ENCODE measurements at places on chromosomes 16 and 17. TPM values are rescaled to one million over a fixed set of nuclear protein-coding genes. Genes with fewer than 3 reads are reported as not detected.

Gene LGALS9
- 34.3 TPM for total RNA-seq

Gene TSPAN10
- not detected for total RNA-seq

Gene KRTAP3-3
- not detected for total RNA-seq

Gene MT1E
- 456 TPM for total RNA-seq

Gene HSF4
- 64.9 TPM for total RNA-seq

Gene MYH8
- total RNA-seq = not detected

Gene PMP22
- 199 TPM for total RNA-seq

Gene PRSS22
- not detected for total RNA-seq

Gene SLFN14
- not detected for total RNA-seq

DNA sequence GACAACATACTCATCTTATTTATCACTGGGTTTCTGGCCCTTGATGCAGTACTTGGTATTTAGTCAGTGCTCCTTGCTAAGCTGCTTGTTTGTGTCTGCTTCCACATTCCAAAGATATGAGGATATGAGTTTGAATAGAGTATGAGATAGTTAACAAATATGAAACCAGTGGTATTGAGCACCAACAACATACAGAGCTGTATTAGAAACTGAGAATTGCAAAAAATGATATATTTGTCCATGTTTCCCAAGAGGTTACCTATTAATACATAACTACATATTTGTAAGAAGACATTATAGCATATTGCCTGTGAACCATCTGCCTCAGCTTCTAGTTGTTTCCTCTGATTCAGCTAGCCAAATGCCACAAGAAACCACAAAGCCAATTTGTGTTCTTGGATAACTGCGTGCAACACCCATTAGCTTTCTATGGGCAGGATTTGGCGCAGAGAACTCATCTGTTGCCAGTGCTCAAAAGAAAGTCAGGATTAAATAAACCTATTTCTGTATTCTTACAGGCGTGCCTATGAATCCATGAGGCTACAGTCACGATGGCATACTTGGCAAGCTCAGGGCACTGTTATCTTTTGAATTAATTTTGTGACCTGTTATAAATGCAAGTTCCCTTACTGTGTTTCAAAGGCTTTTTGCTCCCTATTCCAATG is 194.4 kb downstream of the MAP2K6 start:
- peak; percentile 67 for DNase-seq

- DNase-seq = no peak
Measured at GRCh38 chr17:10309003-10309974, 63.5 kb downstream of the MYH13 start.

DNA sequence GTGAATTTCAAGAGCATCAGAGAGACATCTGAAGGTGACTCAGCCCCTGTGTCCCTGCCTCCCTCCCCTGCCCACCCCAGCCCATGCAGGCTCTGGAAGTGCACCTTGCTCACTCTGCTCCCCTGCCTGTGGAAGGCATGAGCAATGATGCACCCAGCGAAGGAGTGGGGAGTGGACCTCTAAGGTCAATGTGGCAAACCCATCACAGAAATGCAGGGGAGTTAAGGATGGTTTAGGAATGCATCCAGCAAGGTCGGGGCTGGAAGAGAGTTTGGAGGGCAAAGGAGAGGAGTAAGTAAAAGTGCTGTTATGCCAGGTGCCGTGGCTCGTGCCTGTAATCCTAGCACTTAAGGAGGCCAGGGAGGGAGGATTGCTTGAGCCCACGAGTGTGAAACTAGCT is 61.9 kb downstream of the CYB5B start:
- DNase-seq = no peak

DNA sequence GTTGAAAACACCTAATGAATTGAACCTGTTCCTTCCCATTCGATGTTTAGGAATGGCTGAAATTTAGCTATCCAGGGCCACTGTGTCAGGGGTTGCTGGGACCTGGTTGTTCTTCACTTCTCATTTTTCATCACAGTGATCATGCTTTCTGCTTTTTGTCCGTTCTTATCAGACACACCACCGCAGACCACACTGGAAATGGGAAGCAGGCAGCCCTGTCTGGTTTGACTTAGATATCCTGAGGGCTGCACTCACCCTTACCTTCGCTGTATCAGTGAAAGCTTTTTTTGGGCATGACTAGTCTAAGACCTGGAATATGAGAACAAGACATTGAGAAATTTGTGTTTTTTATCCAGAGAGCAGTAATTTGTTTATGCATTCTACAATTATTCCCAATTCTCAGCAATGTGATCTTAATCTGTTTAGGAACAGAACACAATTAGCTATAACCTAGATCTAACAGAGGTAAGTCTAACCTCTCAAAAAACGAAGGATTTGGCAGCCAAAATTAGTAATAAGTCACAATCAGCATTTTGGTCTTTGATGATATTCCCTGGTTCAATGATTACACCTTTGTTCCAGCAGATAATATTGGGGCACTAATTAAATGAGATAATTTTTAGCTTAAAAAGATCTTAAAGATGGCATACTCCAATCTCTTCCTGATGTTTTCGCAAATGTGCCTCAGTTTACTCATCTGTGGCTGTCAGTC is 126.0 kb upstream of the GOT2 start:
- no peak for DNase-seq

DNA sequence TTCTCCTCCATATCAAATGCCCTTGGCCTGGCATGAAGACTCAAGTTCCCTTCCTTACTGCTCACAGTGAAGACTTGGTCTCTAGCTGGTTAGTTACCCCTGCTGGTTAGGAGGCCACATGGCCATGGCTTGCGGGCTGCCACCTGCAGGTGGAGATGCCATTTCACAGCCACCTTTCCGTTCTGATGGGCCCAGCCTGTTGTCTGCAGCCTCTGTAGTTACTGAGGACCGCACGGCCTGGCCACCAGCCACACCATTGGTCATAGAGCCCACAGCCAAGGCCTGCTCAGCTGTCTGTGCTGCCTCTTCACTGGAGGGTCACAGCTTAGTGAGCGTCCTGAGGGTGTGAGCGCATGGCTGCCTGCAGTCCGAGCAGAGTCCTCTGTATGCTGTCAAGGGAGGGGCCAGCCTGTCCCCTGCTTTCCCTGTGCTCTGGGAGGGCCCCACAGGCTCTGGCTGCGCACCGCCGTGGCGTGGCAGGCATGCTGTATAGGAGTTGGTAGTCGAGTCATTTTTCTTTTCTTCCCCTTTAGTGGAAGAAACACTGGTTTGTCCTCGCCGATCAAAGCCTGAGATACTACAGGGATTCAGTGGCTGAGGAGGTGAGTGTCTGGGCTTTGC is 59.2 kb downstream of the PLD6 start:
- DNase-seq = no peak

DNA sequence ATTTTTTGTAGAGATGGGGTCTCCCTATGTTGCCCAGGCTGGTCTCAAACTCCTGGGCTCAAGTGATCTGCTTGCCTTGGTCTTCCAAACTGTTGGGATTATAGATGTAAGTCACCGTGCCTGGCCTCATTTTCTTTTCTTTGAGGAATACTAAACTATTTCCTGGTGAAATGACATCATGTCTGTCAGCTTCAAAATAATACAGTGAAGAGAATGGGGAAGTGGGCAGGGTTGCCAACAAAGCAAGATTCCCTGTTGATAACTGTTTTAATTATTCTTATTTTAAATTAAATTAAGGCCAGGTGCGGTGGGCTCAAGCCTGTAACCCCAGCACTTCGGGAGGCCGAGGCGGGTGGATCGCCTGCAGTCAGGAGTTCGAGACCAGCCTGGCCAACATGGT is 21.1 kb downstream of the PIPOX start:
- DNase-seq = no peak

DNA sequence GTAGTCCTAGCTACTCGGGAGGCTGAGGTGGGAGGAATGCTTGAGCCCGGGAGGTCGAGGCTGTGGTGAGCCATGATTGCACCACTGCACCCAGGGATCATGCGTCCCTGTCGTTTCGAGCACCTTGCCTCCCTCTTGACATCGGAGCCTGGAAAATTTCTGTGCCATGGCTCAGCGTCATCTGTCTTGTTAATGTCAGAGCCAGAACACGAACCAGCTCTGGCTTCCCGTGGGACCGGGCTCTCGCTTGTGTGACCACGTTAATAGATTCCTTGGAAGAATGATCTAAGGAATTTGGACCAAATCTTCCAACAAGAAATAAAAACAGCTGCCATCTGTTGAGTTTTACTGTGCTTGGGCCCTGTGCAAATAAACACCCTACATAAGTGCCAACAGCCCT is 117.7 kb downstream of the ABCC1 start:
- peak; percentile 92 for DNase-seq

GRCh38 chr17:147796-148740 is 10.7 kb downstream of the SCGB1C2 start:
- DNase-seq = peak; percentile 48

GRCh38 chr17:69607162-69607834 is 192.8 kb downstream of the MAP2K6 start:
- DNase-seq = no peak

DNA sequence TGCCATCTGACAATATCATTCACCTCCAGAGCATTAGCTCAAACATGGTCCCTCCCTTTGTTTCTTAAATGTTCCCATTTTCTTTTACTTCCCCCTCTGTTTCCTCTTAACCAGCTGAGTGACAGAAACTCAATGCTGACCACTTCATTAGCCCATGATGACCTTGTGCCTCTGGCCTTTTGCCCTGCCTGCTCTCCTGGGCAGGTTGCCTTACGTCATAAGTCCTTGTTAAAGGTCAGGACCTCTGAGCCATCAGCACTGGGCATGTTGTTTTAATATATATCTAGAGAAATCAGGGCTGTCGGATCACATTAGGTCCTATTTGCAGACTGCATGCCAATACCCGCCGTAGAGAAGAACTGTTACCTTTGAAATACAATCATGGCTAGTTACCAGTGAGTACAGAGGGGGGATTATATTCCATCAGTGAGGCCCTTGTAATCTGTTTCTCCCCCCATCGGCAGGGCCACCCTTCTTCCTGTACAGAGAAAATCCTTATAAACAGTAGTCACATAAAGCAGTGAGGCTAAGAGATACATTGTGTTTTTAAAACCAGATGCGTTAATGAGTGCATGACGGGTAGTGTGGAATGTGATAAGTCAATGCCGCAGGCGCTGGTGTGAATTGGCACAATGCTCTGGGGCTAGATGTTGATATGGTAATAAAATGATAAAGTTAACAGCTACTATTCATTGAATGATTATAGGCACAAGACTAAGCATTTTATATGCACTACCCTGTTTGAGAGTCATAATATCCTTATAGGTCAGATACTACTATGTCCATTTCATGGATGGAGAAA is 94.3 kb upstream of the ZFHX3 start:
- DNase-seq = no peak

DNA sequence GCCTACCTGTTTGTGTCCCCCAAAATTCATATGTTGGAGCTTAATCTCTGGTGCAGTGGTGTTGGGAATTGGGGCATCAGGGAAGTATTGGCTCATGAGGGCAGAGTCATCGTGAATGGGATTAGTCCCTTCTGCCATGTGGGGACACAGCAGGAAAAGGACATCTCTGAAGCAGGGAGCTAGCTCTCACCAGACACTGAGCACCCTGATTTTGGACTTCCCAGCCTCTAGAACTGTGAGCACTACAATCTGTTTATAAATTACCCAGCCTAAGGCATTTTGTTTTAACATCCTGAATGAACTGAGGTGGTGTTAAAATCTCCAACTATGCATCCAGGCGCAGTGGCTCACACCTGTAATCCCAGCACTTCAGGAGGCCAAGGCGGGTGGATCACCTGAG is 206.0 kb downstream of the SEC14L1 start:
- DNase-seq = peak; percentile 9

DNA sequence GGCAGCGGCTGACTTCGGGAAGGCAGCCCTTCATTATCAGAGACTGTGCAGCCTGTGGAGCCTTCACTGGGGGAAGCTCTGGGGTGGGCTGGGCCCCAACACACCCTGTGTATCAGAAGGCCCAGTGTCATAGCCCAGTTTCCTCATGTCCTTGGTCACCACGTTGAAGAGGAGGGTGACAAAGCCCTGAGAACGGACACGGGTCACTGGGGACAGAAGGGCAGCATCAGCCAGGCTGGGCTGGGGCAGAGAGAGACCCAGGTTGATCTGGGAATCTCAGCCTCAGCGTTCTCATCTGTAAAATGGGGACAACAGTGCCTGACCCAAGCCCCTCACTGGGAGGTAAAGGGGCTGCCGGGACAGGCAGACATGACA is 19.3 kb downstream of the B9D1 start:
- no peak for DNase-seq

DNA sequence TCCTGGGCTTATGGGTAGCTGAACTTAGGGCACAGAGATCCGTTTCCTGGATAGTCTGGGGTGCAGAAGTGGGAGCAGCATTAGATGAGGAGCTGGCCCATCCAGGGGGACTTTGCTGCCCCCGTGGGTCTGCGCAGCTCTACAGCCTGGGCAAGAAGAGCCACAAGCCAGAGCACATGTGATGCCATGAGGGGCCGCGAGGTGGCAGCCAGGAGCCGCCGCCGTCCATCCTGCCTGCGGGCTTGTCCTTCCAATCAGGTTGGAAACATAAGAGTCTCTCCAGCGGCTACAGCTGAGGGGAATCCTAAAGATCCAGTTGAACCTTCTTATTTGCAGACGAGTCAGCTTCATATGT is 21.9 kb downstream of the C1QTNF1 start:
- DNase-seq = peak; percentile 88

- no peak for DNase-seq
Measured at GRCh38 chr17:81346908-81347349, 48.3 kb upstream of the BAHCC1 start.

- DNase-seq = no peak
Measured at GRCh38 chr16:86375364-86375763, 135.0 kb upstream of the FOXF1 start.

DNA sequence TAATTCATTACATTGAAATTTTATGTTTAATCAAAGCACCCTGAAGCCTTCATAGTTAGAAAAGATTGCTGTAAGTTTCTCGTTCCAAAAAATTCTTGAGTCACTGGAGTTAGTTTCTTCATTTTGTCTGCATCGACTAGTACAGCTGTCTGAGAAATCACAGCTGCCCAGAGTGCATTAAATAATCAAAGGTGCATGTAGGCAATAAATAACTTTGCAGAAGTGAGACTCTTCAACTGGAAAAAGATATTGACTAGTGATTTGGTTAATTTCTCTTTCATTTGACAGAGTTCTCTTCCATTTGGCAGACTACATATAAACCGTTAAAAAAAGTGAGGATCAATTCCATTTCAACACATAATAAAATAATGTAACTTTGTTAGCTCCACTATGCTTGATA is 234.0 kb downstream of the CNTNAP4 start:
- DNase-seq = no peak

- DNase-seq = no peak
Measured at GRCh38 chr16:19497176-19497575, 24.7 kb downstream of the GDE1 start.
